ENCODE measurements at places on chromosomes 2 and 18.

GRCh38 chr2:86704459-86704971 is 15.6 kb upstream of the RMND5A start:
- DNase-seq: no peak

- no peak for DNase-seq
These were observed 13.0 kb upstream of the DLX1 start for GRCh38 chr2:172072303-172072702.

DNA sequence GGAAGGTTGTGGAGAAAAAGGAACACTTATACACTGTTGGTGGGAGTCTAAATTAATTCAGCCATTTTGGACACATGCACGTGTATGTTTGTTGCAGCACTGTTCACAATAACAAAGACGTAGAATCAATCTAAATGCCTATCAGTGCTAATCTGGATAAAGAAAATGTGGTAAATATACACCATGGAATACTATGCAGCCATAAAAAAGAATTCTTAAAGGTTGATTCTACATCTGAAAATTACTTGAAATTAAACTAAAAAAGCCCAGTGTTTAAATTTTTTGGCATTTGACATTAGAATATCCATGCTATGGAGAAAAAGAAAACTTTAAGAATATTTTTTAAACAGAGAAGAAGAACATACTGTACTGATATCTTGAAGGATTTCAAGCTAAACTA is 84.0 kb downstream of the BMPR2 start:
- no peak for DNase-seq

DNA sequence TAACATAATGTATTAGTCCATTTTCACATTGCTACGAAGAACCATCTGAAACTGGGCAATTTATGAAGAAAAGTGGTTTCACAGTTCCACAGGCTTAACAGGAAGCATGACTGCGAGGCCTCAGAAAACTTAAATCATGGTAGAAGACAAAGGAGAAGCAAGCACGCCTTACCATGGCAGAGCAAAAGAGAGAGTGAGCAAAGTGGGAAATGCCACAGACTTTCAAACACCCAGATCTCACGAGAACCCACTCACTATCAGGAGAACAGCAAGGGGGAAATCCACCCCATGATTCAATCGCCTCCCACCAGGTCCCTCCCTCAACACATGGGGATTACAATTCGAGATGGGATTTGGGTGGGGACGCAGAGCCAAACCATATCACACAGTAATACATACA is 22.5 kb downstream of the PIGN start:
- no peak for DNase-seq

DNA sequence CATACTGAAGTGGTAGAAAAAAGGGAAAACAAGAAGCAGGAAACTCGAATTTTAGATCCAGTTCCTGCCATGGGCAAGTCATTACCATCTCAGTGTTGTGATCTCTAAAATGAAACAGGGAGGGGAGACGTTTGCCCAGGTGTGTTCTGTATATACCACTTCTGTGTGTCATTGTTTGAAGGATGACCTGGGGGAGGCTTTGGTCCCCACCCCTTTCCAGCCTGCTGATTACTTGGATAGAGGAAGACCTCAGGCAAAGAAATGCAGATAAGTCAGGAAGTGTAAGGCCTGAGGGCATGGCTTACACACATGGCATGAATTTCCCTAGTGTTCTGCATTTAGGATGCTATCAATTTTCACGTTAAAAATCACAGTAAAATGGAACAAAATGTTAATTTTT is 205.2 kb upstream of the CXCR4 start:
- no peak for DNase-seq

GRCh38 chr18:23587220-23587642 is 925 bp upstream of the NPC1 start:
- no peak for DNase-seq

GRCh38 chr18:10036479-10036878 is 122.7 kb downstream of the VAPA start:
- no peak for DNase-seq

- no peak for DNase-seq
These were observed 22.6 kb downstream of the HDAC4 start for GRCh38 chr2:239378021-239378917.

DNA sequence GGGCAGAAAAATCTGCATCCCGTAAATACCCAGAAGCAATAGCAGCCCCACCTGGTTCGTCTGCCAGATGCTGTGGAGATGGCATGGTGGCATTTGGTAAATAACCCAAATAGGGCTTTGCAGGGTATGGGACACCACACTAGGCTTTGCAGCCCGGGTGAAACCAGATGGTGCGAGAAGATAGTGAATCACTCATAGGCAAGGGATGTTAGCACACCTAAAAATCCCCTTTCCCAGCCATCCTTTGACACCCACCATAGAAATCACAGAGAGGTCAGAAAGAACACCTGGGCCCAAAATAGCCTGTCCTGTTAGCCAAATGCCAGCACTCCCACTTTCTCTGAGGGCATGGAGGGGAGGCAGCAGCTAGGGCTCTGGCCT is 47.6 kb downstream of the BCL11A start:
- DNase-seq: no peak

DNA sequence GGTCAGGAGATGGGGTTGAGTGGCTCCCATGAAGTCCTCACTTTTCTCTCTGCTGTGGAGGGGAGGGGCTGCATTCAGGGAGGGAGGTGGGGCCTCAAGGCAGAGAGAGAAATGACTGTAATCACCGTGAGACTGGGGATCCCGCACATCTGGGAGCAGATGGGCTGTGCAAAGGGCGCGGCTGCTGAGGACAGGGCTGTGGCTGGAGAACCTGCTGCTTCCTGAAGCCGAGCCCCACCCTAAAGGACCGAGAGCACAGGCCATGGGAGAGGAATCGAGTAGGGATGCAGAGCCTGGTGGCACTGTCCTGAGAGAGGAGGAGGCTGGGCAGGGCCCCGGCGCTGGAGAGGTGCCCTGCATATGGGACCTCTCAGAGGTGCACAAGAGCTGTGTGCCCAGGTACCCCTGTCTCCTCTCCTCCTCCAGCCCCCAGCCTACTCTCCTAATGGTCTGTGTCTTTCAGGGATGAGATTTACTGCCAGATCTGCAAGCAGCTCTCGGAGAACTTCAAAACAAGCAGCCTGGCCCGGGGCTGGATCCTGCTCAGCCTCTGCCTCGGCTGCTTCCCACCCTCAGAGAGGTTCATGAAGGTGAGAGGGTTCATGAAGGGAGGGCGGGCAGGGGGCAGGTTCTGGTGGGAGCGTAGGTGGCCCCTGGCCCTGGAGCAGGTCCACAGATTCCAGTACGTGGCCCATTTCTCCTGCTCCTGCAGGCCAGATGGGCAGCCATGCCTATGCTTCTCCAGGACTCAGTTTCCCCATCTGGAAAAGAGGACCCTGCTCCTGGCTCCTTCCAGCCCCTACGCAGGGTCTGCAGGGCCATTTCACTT is 25.9 kb upstream of the GPR17 start:
- DNase-seq: no peak

DNA sequence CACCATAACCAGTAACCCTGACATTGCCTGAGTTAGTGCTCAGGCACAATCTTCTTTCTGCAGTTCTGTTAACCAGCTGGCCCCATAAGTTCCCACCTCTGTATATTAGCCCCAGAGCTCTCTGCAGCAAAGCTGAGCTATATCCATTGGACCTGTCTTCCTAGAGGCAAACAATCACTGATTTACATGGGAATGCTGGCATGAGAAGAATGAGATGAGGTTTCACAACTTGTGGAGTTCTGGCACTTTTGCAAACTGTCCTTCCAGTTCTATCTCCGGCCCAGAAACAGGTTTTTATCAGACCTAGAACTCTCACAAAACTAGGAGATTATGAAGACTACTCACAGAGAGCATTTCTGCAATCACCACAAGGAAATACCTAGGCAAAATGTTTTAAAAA is 7.9 kb upstream of the CCBE1 start:
- no peak for DNase-seq

GRCh38 chr2:136221026-136221425 is 103.1 kb upstream of the CXCR4 start:
- DNase-seq: no peak

DNA sequence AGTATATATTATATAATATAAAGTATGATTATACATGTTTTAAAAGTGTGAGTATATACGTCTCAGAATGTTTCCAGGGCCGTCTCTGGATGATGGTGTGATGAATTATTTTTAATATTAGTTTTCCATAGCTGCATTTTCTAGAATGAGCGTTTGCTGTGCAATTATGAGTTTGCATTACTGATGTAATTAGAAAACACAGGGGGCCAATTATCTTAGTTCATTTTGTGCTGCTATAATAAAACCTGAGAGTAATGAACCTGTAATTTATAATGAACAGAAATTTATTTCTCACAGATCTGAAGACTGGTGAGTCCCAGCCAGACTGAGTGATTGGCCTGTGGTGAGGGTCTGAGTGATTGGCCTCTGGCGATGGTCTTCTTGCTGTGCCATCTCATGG is 4.0 kb upstream of the HJURP start:
- no peak for DNase-seq

- DNase-seq: no peak
These were observed 302.8 kb downstream of the PTGR3 start for GRCh38 chr18:74906184-74906583.

GRCh38 chr2:101151859-101152271 is 683 bp upstream of the TBC1D8 start:
- DNase-seq: no peak

DNA sequence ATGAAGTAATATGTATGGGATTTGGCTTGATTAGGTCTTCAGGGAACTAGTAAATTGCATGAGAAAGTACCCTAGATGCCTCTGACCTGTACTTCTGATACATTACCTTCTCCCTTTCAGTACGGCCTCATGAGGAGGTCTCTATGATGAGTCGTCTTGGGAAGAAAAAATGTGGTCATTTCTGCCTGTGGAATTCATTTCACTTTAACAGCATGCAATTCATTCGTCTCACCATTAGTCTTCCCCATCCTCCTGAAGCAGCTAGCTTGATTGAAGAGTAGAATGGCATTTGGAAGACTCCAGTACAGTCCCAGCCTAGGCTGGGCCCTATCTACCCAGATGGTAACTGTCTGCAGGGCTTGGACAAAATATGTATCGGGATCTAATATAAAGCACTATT is 52.2 kb downstream of the TMX3 start:
- no peak for DNase-seq

- no peak for DNase-seq
These were observed 70.1 kb downstream of the QPCT start for GRCh38 chr2:37414470-37414949.
